A549 treated with RU486 at 1 μM for 4 hours (cell line): ENCODE measurements at places on chromosomes 2 and 18. TPM values are rescaled to one million over a fixed set of nuclear protein-coding genes. Genes with fewer than 3 reads are reported as not detected.

MLPH gene
- total RNA-seq: 189 to 291 TPM (median 256 TPM) in 5 replicates

RFTN2 gene
- total RNA-seq: not detected in 5 replicates

CHRNA1 gene
- total RNA-seq: not detected in 5 replicates

EPG5 gene
- 3.7 to 5.1 TPM (median 4.1 TPM) in 5 replicates for total RNA-seq

STON1 gene
- 0.30 to 0.50 TPM (median 0.44 TPM) in 5 replicates for total RNA-seq

NT5C1B gene
- total RNA-seq: not detected in 5 replicates

ELOA2 gene
- not detected in 5 replicates for total RNA-seq

HOXD4 gene
- total RNA-seq: 0.29 to 0.66 TPM (median 0.49 TPM) in 5 replicates

CD28 gene
- not detected in 5 replicates for total RNA-seq

KLHL30 gene
- 0.10 to 0.22 TPM (median 0.14 TPM) in 5 replicates for total RNA-seq

CNRIP1 gene
- total RNA-seq: 2.2 to 3.2 TPM (median 2.4 TPM) in 5 replicates

PAIP2B gene
- total RNA-seq: 0.22 to 0.32 TPM (median 0.25 TPM) in 5 replicates

PAX3 gene
- not detected in 5 replicates for total RNA-seq

TUBA3D gene
- total RNA-seq: 0.17 TPM in 1 of 5 replicates, not detected in the others

ANKAR gene
- total RNA-seq: 0.97 to 1.9 TPM (median 1.1 TPM) in 5 replicates

KIAA2012 gene
- not detected in 5 replicates for total RNA-seq

MBP gene
- total RNA-seq: 21.6 to 27.5 TPM (median 24.5 TPM) in 5 replicates

CNGA3 gene
- 0.02 to 0.06 TPM in 2 of 5 replicates, not detected in the others for total RNA-seq

CIB4 gene
- 0.20 to 0.28 TPM in 2 of 5 replicates, not detected in the others for total RNA-seq

SERPINB12 gene
- total RNA-seq: not detected in 5 replicates

IL36B gene
- total RNA-seq: not detected in 5 replicates

CABYR gene
- 10.6 to 18.7 TPM (median 12.3 TPM) in 5 replicates for total RNA-seq

C2orf81 gene
- 1.9 to 3.5 TPM (median 3.2 TPM) in 5 replicates for total RNA-seq

COL3A1 gene
- 0.11 to 0.22 TPM (median 0.16 TPM) in 5 replicates for total RNA-seq

MOCOS gene
- total RNA-seq: 2.6 to 3.6 TPM (median 2.7 TPM) in 5 replicates
